ENCODE measurements at places on chromosomes 11 and 22.

DNA sequence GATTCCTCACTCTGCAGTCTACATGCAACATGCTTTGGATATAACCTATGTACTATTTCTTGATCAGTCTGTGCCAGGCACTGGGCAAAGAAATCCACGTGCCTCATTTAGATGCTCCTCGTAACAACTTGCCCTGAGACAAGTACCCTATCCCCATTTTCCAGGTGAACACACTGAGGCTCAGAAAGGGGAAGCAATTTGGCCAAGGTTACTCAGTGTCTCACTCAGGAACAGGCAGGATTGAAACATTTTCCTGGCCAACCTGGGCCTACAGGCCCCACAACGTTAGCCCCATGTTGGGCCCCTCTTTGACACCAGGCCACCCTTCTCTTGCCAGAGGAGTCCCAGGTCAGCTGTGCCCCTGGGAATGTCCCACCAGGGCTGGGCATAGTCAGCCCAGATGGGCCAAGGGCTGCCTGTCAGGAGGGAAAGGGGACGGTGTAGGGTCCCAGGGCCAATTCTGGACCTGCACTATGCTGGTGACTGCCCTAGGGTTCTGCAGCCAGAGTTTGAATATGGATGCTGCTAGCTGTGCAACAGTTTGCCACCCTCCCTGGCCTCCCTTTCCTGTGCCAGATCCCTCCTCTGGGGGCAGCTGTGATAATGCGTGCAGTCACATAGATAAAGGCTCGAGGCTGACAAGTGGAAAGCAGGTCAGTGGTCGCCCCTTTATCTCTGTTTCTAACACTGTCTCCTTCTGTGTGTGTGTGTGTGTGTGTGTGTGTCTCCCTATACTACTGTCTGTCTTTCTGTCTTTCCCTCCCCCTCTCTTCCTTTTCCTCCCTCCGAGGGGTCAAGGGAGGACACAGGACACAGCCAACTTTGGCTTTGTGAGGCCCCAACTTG is 10.4 kb upstream of the EMID1 start:
- no peak for DNase-seq

- DNase-seq, result no peak
Measured at GRCh38 chr22:37431366-37431765, 4.1 kb upstream of the ELFN2 start.

DNA sequence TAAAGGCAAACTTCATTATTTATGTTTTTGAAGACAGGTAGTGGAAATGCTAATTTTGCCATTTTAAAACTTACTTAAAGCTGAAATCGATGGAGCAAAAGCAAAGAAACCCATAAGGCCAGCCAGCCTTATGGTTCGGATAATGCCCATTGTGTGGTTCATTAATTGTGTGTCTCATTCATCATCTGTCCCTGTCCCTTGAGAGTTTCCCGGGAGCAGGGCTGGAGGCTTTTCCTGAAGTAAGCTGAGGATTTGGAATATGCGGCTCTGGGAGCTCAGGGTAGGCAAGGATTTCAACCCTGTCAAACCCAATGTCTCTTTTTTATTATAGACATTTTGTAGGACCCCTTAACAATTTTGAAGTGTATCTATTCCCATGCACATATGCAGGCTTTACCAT is 790.0 kb upstream of the KIRREL3 start:
- no peak for DNase-seq

DNA sequence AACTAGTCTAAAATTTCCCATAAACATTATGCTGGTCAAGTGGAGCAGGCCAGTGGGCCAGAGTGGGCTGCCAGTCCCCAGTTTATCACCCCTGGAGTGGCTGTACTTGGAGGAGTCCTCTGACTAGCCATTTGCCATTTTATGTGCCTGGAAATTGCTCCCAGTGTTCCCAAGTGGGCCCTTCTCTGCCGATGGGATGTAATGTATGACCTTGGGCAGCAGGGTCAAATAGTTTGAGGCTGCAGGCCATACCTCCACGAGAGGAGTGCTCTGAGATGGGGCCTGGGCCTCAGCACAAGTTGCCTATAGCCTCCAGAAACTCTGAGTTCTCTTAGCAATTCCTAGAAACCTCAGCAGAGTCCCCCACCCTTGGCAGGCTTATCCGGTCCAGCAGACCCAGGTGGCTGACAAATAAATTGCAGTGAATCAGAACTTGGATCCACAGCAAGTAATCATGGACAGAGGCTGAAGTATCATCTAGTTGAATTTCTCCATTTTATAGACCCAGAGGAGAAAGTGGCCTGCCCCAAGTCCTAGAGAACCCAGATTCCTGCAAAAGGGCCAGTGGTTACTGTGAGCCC is 17.8 kb upstream of the PATZ1 start:
- DNase-seq, result no peak

DNA sequence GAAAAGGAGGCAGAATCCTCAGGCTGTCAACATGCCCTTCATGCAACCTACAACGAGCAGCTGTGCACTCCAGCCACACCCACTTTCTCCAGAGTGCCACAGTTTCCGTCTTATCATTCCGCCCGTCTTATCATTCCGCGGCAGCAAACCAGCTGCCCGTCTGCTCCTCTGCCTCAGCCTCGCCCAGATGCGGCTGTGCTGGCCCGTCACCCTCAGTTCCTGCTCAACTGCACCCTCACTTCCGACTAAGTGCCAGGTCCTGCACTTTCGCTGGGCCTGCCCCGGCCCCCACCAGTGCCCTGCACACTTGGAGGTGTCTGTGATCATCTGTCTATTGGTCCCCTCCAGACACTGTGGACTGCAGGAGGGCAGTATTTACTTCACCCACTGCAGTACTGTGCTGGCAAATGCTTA is 43.7 kb downstream of the MICAL3 start:
- peak; percentile 6 for DNase-seq

DNA sequence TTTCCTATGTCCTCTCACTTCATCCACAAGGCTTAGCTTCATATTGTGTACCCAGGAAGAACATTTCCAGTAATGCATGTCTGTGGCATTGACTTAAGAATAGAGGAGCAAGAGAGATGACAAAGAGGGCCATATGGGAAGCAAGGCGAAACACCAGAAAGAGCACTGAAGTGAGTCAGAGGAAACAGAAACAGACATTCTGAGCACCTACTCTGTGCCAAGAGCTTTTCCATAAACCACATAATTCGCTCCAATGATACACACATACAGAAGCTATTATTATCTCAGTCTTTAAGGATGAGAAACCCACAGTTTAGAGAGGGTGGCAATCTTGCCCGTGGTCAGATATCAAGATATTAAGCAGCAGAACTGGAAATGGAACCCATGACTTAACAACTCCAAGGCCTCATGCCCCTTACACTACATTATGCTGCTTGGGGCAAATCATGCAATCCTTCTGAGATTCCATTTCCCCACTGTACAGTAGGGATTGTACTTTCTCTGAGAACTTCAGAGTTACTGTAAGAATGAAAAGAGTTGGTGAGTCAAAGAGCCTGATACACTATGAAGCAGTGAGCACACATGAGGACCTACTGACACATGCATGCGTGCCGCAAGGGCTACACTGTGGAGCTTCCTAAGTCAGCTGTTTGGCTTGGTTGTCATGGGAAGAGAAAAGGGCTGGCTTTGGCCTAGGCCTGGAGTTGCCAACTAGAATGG is 126.6 kb downstream of the KCNC1 start:
- DNase-seq, result no peak

DNA sequence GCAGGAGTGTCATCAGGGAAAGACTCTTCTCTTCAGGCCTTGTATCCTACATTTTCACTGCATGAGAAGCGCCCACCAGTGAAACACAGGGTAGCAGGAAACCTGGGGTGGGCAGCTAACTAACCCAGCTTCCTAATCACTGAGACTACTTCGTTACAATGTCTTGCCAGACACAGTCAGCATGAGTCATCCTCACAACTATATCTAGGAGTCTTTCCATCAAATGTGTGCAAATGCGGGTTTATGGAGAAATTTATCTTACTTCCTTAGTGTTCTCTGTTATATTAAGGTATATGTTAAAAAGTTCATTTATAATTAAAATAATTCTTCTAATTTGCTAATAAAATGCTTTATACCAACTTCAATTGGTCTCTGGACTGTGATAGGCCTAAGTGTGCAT is 79.9 kb upstream of the RAB1B start:
- no peak for DNase-seq

DNA sequence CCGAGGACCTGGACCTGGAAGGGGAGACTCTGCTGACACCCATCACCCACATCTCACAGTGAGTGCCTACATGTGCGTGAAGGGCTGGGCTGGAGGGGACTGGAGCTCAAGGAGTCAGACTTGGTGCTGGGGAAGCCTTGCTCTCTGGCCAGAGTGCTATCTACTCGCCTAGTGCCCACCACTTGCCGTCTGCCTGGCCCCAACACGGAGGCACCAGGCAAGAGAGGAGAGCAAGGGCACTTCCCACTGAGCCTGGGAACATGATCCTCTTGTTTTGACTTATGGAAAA is 37.8 kb downstream of the KCNQ1OT1 start:
- no peak for DNase-seq

GRCh38 chr11:17511571-17511970 is 32.6 kb downstream of the USH1C start:
- DNase-seq, result no peak

- DNase-seq, result no peak
Measured at GRCh38 chr11:61053191-61053590, 49.1 kb upstream of the CD5 start.

- no peak for DNase-seq
Measured at GRCh38 chr11:133579165-133580031, 47.1 kb upstream of the OPCML start.

- no peak for DNase-seq
Measured at GRCh38 chr22:49568751-49569285, 258.9 kb downstream of the BRD1 start.

DNA sequence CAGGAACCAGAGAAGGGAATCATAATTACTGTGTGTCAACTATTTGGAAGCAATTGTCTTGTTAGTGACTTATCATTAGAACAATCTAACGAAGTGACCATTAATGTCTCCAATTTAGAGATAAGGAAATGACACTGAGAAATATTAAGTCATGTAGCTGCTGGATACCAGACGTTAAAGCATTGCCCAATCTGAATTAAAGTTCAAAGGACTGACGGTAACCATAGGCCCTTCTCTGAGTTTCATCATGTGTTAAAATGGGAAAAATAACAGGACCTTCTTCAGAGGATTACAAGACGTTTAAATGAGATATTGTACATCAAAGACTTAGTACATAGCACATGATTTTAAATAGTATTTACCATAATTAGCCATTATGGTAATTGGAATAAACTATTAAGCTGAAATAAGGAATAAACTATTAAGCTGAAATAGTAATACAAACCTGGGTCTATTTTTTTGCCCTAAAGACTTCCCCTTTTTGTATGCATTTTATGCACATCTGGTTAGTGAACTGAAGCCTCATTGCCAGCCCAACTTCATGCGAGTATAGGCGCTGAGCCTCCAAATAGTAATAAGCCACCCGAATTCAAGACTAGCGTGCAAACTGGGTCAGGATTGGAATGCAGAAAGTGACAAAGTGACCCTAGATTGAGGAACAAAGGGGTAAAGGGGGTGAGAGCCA is 41.0 kb downstream of the GLYATL1 start:
- no peak for DNase-seq

GRCh38 chr11:30917859-30918478 is 331.8 kb upstream of the MPPED2 start:
- DNase-seq, result no peak

DNA sequence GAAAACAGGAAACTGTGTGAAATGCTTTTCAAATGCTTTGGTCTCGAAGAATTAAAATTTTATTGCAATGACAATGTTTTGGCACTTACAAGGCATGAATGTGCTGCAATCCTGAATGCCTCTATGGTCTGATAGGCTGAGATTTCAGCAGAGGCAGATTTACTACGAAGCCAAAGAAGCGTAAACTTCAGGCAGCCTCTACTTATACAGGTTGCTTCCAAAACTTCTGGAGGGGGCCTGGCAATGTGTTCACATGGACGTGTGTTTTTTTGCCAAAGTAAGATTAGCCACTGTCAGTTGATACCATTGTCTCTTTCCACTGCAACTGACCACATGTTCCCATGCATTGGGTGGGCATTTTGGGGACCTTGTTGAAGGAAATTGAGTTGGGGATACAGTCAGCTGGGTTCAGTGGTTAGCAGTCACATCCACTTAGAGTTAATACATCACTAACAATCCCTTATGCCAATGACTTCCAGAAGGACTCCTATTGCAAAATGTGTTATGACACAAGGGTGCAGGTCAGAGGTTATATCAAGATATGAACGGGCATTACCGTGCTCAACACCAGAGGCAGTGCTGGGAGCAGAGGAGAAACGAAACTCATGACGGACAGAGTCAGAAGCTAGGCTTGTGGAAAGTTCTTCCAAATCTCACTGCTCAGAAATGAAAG is 48.8 kb downstream of the ABTB2 start:
- DNase-seq, result no peak

- no peak for DNase-seq
Measured at GRCh38 chr11:95372097-95372656, 141.2 kb upstream of the SESN3 start.
